ENCODE measurements at places on chromosomes 11 and 22. TPM values are rescaled to one million over a fixed set of nuclear protein-coding genes. Genes with fewer than 3 reads are reported as not detected.
A peak's percentile ranks its signal among the peaks of the same experiment; 100 is the strongest.

GRCh38 chr11:1387961-1388762 lies 1.6 kb upstream of the BRSK2 start:
- no peak for DNase-seq

- no peak for DNase-seq
These were observed 15.9 kb downstream of the NEAT1 start for GRCh38 chr11:65438257-65439151.

The OR6T1 gene
- total RNA-seq = not detected

The ST14 gene
- total RNA-seq = 0.65 TPM

- DNase-seq = no peak
These were observed 2.6 kb downstream of the PRDX5 start for GRCh38 chr11:64320556-64320955.

The TP53I11 gene
- 38.4 TPM for total RNA-seq

DNA sequence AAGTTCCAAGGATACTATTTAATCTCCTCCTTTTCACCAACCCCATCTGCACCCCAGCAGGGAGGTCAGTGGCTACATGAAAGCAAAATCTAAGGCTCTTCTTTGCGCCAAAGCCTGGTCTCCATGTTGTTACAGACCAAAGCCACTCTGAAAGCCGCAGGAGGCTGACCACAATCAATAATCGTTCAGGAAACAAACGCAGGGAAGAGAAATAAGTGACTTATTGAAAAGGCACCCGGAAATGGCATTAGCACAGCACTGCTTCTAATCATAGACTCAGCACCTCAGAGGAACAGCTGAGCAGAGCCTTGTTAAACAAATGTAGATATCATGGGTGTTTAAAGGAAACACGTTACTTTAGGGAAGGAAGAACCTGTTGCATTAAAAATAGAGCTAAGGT lies 183.9 kb downstream of the KIRREL3 start:
- no peak for DNase-seq

- no peak for DNase-seq
These were observed 29.3 kb downstream of the DMC1 start for GRCh38 chr22:38540701-38541100.

GRCh38 chr11:1158681-1159487 lies 1.1 kb downstream of the MUC5AC start:
- DNase-seq = peak; percentile 69

The MPPED1 gene
- total RNA-seq = not detected

The HOATZ gene
- not detected for total RNA-seq

The HIC2 gene
- total RNA-seq = 1.9 TPM

The LAYN gene
- 4.5 TPM for total RNA-seq

The WNT7B gene
- not detected for total RNA-seq

- no peak for DNase-seq
These were observed 53.6 kb downstream of the NAV2 start for GRCh38 chr11:19766206-19766605.

DNA sequence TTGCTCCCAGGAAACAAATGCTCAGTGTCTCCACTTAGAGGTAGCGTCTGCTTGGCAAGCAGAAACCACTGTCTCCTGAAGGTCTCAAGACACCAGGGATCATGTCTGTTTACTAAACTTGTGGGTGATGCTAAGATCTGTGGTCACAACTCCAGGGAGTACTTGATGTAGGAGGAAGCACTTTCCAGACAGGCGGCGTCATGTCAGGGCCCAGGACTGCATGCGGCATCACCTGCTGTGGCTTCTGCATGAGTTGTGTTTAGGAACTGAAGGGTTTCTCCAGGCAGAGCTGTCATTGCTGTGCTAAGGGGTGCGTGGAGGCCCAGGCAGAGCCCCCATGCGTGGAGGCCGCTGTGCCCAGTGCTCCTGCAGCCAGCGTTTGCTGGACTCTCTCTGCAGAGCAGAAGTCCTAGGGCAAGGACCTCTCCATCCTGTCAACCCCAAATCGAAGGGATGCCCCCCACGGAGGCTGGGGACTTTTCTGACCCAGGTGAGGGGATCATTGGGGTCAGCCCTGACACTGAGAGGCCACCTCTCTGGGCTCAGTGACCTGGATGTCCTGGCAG lies 8.1 kb upstream of the PANX2 start:
- DNase-seq = no peak

The SNX32 gene
- total RNA-seq = 0.54 TPM

The PKP3 gene
- total RNA-seq = 0.83 TPM
